Ovary (tissue), 10 donors: ENCODE measurements at places on chromosomes 7 and 10. TPM values are rescaled to one million over a fixed set of nuclear protein-coding genes. Genes with fewer than 3 reads are reported as not detected.

TRPV5 gene
- not detected for total RNA-seq

- peak overlapping the region; percentile 72 for H3K4me3 ChIP-seq
- H3K27ac ChIP-seq: peak overlapping the region; percentile 99
- no peaks in the 10 kb centered on the region for H3K36me3 ChIP-seq
- peak; percentile 86 for DNase-seq
Observed at GRCh38 chr7:151251689-151252560, 3.4 kb upstream of the SMARCD3 start.

- H3K27me3 ChIP-seq: no peaks in the 10 kb centered on the region
- peaks cover 18% of the 10 kb centered on the region for H3K4me1 ChIP-seq
- peak overlapping the region; percentile 88 for H3K27ac ChIP-seq
- no peak overlapping the region for H3K4me3 ChIP-seq
- no peaks in the 10 kb centered on the region for H3K36me3 ChIP-seq
Observed at GRCh38 chr10:28806951-28807759, 129.8 kb downstream of the BAMBI start.

- H3K4me3 ChIP-seq: no peak overlapping the region
- H3K27me3 ChIP-seq: no peaks in the 10 kb centered on the region
Observed at GRCh38 chr10:11013836-11014235, 3.8 kb upstream of the CELF2 start.

- H3K4me3 ChIP-seq: peak overlapping the region; percentile 16
- no peak for DNase-seq
Observed at GRCh38 chr7:20085086-20085485, 132.1 kb downstream of the MACC1 start.
